ENCODE measurements at places on chromosomes 3 and 15.

GRCh38 chr15:36959746-36960145 is 140.6 kb downstream of the MEIS2 start:
- no peak for DNase-seq

DNA sequence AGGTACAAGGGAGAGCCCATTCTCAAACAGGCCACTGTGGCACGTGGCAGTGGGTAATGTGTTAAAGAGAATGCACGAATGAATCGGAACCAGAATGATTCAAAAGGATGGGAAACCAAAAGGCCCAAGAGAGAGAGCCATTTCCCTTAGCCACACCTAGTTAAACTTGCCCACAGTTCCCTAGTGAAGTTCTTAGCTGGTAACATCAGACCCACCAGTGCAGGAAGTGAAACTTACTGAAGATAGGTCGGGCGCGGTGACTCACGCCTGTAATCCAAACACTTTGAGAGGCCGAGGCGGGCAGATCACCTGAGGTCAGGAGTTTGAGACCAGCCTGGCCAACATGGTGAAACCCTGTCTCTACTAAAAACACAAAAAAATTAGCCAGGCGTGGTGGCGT is 97.1 kb downstream of the MEX3B start:
- DNase-seq, result no peak

- DNase-seq, result no peak
Measured at GRCh38 chr3:155704061-155704460, 40.8 kb downstream of the PLCH1 start.

- no peak for DNase-seq
Measured at GRCh38 chr3:66532613-66533012, 31.8 kb upstream of the LRIG1 start.

DNA sequence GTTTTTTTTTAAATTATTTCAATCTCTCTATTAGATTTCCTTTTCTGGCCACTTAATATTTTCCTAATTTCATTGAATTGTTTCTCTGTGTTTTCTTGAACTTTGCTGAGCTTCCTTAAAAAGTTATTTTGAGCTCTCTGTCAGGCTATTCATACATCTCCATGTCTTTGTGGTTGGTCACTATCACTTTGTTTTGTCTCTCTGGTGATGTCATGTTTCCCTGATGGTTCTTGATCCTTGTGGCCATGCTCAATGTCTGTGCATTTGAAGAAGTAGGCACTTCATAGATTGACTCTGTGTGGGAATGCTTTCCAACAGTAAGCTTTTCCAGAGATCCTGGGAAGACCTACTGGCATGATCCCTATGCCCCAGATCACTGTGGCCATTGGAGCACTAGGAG is 18.6 kb downstream of the CD200R1 start:
- no peak for DNase-seq

GRCh38 chr3:14461748-14462324 is 59.4 kb downstream of the SLC6A6 start:
- DNase-seq, result peak; percentile 46

- no peak for DNase-seq
Measured at GRCh38 chr15:90451053-90451850, 63.2 kb downstream of the IQGAP1 start.

GRCh38 chr3:102444101-102444500 is 9.3 kb downstream of the ZPLD1 start:
- no peak for DNase-seq

DNA sequence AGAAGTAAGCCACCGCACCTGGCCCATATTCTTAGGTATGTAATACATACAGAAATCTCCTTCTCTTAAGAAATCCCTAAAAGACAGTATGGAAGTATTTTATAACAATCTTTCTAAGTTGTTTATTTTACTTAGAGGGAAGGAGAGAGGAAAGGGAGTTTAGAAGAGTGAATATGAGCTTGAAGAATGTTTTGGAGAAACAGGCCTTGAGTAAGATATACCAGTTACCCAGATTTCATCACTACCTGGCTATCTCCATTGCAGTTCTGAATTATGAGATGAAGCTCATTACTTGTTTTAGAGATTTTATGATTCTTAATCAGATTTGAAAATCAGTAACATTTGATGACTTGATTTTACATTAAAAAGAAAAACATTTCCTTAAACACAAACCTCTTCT is 71.9 kb downstream of the DCUN1D1 start:
- DNase-seq, result no peak

All from activated CD8-positive, alpha-beta memory T cell treated with anti-CD3 and anti-CD28 coated beads, Interleukin-2, amount 50 U/mL, for 4 hours (primary cell).